ENCODE measurements at places on chromosomes 2 and 18. TPM values are rescaled to one million over a fixed set of nuclear protein-coding genes. Genes with fewer than 3 reads are reported as not detected.
A peak's percentile ranks its signal among the peaks of the same experiment; 100 is the strongest.

GRCh38 chr2:86017901-86018896 is 87.5 kb downstream of the POLR1A start:
- H3K4me1 ChIP-seq, result peaks cover 5% of the 10 kb centered on the region
- H3K27me3 ChIP-seq, result no peaks in the 10 kb centered on the region
- no peak for DNase-seq

The CAVIN2 gene
- 3.7 TPM for total RNA-seq

DNA sequence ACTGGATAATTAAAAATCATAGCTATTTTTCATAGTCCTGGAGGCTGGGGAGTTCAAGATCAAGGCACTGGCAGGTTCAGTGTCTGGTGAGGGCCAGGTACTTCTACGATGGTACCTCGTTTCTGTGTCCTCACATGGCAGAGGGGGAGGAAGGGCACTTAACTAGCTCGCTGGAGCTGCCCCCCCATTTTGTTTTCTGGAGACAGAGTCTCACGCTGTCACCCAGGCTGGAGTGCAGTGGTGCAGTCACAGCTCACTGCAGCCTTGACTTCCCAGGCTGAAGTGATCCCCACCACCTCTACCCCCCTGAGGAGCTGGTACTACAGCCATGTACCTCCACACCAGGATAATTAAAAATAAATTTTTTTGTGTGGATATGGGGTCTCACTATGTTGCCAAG is 40.3 kb downstream of the ASB1 start:
- no peaks in the 10 kb centered on the region for H3K36me3 ChIP-seq
- no peak overlapping the region for H3K4me3 ChIP-seq
- no peaks in the 10 kb centered on the region for H3K27me3 ChIP-seq

The LYPD6B gene
- not detected for total RNA-seq

DNA sequence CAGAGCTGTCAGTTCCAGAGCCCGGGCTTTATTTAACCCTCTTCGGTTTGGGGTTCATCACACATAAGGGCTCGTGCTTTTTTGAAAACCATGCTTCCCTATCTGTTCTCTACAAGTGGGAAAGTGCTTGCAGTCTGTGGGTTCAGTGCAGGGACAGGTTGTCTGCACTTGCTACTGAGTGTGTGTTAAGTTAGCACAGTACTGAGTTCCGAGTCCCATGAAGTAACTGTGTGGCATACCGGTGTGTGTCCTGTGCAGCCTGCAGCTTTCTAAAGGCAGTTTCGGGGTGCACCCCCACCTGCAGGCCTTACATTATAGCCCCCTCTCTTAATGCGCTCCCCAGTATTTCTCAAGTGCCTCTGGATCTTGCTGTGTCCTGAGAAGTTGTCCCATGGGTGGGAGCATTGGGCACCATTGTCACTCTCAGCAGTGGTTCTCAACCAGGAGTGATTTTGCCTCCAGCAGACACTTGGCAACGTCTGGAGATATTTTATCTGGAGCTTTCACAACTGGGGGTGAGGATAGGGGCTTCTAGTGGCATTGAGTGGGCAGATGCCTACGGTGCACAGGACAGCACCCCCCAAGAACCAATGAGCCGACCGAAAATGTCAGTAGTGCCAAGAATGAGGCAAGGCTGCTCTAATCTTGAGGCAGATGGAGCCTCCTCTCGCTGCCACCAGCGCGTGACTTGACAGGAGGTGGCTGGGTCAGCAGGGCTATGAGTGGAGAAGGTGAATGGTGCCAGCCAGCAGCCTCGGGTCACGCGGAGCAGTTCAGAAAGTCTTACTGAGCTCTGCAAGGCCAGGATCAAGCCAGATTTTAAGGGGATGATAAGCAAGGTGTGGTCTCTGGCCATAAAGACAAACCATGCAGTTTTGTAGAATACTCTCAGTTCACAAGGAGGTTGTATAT is 152.2 kb downstream of the SMAD7 start:
- no peak overlapping the region for H3K4me3 ChIP-seq
- no peak overlapping the region for H3K27ac ChIP-seq
- H3K27me3 ChIP-seq, result no peaks in the 10 kb centered on the region
- H3K36me3 ChIP-seq, result no peaks in the 10 kb centered on the region
- no peak for DNase-seq

The AQP12B gene
- total RNA-seq, result not detected

The BOLL gene
- total RNA-seq, result not detected

GRCh38 chr18:68734308-68734707 is 19.4 kb upstream of the TMX3 start:
- no peaks in the 10 kb centered on the region for H3K36me3 ChIP-seq
- H3K27me3 ChIP-seq, result no peaks in the 10 kb centered on the region
- H3K27ac ChIP-seq, result no peak overlapping the region
- no peak overlapping the region for H3K4me3 ChIP-seq
- DNase-seq, result no peak
- no peaks in the 10 kb centered on the region for H3K4me1 ChIP-seq

DNA sequence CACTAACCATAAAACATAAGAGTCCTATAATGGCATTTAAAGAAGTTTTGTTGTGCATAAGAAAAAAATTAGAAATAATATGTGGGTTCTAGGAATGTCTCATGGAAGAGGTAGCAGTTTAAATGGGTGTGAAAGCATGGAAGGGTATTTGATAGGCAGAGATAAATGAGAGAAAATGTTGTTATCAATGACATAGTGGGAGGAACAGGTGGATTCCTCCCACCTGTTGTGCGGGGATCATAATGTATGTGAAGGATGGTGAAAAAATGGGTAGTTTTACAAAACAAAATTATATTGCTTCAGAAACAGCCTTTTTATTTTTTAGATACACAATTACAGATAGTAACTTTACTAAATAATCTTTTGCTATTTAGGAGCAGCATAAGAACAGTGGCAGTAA is 41.7 kb downstream of the RIT2 start:
- no peak overlapping the region for H3K4me3 ChIP-seq
- H3K27me3 ChIP-seq, result no peaks in the 10 kb centered on the region
- no peaks in the 10 kb centered on the region for H3K36me3 ChIP-seq
- DNase-seq, result no peak

DNA sequence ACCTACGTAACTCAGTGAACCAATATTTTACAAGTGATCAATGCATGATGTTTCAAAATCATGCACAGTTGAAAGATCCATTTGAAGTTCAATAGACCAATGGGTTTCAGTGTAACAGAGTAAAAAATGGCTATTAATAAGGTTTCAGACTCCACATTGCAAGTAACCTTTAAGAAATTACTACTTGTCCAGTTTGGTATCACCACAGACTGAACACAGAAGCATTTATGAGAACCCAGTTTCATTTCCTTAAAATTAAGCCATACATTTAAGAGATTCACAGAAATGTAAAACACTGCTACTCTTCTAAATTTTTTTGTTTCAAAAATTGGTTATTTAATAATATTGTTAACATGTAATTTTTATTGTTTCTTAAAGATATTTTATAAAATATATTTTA is 98.9 kb upstream of the CHRNA1 start:
- no peak for DNase-seq
- no peaks in the 10 kb centered on the region for H3K4me1 ChIP-seq
- H3K36me3 ChIP-seq, result no peaks in the 10 kb centered on the region
- no peak overlapping the region for H3K27ac ChIP-seq

The ASAP2 gene
- total RNA-seq, result not detected

The UGT1A3 gene
- not detected for total RNA-seq

DNA sequence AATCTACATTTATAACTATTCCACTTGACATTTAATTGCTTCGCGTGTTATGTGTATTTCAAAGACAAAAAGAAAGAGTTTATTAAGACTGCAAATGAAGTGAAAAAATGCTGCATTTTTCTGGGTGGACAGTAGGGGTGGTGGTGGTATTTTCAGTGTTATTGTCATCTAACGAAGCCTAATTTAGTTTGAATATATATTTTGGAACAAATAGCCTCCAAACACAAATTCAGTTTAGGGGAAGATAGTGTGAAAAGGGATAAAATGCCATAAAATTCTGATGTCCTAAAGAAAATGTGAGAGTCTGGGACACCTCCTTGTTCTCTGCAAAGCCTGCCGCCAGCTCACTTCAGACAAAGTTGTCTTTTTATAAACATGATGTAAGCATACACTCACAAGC is 425.1 kb downstream of the NRXN1 start:
- H3K4me1 ChIP-seq, result no peaks in the 10 kb centered on the region
- no peak for DNase-seq
- no peaks in the 10 kb centered on the region for H3K27me3 ChIP-seq
- no peak overlapping the region for H3K4me3 ChIP-seq
- H3K36me3 ChIP-seq, result no peaks in the 10 kb centered on the region
- H3K27ac ChIP-seq, result no peak overlapping the region

The SCYGR8 gene
- total RNA-seq, result not detected

DNA sequence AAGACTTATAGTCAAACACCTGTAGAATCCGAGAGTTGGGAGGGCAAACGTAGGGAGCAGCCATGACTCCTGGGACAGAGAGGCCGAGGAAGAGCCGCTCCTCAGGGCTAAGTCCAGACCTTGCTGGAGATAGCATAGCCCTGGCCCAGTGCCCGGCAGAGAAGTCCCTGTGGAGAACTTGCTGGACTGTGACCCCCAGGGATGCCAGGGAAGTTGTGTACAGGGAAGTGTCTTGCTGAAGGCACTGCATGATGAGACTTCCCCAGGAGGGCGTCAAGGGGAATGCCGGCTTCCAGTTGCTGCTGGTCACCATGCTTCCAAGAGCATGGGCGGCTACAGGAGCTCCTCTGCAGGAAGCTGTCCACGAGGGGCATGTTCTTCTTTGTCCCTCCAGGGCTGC is 8.6 kb upstream of the CNDP1 start:
- no peak overlapping the region for H3K27ac ChIP-seq
- no peaks in the 10 kb centered on the region for H3K4me1 ChIP-seq
- H3K4me3 ChIP-seq, result no peak overlapping the region
- H3K36me3 ChIP-seq, result no peaks in the 10 kb centered on the region

The ZBTB7C gene
- not detected for total RNA-seq

DNA sequence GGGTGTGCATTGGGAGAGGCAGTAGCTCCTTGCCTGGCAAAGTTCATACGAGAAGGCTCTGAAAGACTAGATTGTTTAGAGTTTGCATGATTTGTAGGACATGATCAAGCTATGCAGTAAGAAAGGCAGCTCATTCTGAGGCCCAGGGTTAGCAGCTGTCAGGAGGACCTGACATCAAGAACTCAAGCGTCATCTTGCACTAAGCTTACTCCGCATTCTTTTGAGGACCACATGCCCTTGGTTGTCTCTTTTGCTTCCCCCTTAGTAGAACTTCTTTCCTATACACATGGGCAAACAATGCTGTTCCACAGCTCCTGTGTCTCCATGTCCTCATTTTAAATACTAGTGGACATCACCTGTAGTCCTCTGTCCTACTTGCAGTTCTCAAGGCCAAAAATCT is 14.0 kb downstream of the ZNF532 start:
- no peak for DNase-seq
- no peaks in the 10 kb centered on the region for H3K27me3 ChIP-seq
- H3K4me1 ChIP-seq, result no peaks in the 10 kb centered on the region
- H3K4me3 ChIP-seq, result no peak overlapping the region

GRCh38 chr2:189018631-189019030 is 44.5 kb downstream of the COL3A1 start:
- H3K36me3 ChIP-seq, result no peaks in the 10 kb centered on the region
- no peaks in the 10 kb centered on the region for H3K27me3 ChIP-seq
- no peak overlapping the region for H3K27ac ChIP-seq
- no peak overlapping the region for H3K4me3 ChIP-seq

DNA sequence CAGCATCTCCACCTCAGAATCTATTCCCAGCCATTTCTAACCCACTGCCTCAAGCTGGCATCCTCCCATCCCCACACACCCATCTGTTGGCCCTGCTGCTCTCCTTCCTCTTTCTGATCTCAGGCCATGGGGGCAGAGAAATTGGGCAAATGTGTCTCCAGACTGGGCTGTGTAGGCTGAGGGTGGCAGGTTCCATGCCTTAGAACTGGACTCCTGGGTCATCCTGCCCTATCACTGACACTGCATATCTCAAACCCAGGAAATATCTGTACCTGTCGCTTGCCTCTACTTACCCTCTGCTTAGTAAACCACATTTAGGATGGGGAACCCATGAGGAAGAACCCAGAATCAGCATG is 1.8 kb downstream of the WNT10A start:
- H3K36me3 ChIP-seq, result no peaks in the 10 kb centered on the region
- no peaks in the 10 kb centered on the region for H3K27me3 ChIP-seq
- H3K4me1 ChIP-seq, result peaks cover 33% of the 10 kb centered on the region
- peak overlapping the region; percentile 16 for H3K27ac ChIP-seq
- DNase-seq, result no peak

DNA sequence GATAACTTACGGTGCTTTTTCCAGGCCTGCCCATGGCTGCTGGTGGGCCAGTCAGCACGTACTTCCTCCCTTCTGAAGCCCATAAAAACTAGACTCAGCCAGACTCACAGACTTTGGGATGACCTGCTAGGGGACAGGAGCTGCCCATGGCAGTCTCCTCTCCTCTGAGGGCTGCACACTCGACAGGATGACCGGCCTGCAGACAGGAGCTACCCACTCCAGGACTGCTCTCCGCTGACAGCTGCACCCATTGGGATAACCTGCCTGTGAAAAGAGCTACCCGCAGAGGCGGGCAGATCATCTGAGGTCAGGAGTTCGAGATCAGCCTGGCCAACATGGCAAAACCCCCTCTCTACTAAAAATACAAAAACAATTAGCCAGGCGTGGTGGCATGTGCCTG is 75.4 kb downstream of the EPB41L3 start:
- H3K4me3 ChIP-seq, result no peak overlapping the region
- DNase-seq, result no peak
- no peaks in the 10 kb centered on the region for H3K27me3 ChIP-seq
- H3K36me3 ChIP-seq, result no peaks in the 10 kb centered on the region
- no peak overlapping the region for H3K27ac ChIP-seq
- H3K4me1 ChIP-seq, result no peaks in the 10 kb centered on the region

The PROKR1 gene
- total RNA-seq, result not detected

GRCh38 chr2:225293638-225294037 is 105.9 kb upstream of the NYAP2 start:
- no peaks in the 10 kb centered on the region for H3K36me3 ChIP-seq
- DNase-seq, result no peak
- H3K27me3 ChIP-seq, result no peaks in the 10 kb centered on the region
- H3K4me1 ChIP-seq, result no peaks in the 10 kb centered on the region
- no peak overlapping the region for H3K27ac ChIP-seq
- H3K4me3 ChIP-seq, result no peak overlapping the region

- H3K27me3 ChIP-seq, result no peaks in the 10 kb centered on the region
- H3K4me1 ChIP-seq, result peaks cover 4% of the 10 kb centered on the region
- no peak overlapping the region for H3K4me3 ChIP-seq
These were observed 122.2 kb downstream of the TANC1 start for GRCh38 chr2:159090514-159091201.

The C2orf72 gene
- total RNA-seq, result not detected

The LINC00305 gene
- total RNA-seq, result not detected

DNA sequence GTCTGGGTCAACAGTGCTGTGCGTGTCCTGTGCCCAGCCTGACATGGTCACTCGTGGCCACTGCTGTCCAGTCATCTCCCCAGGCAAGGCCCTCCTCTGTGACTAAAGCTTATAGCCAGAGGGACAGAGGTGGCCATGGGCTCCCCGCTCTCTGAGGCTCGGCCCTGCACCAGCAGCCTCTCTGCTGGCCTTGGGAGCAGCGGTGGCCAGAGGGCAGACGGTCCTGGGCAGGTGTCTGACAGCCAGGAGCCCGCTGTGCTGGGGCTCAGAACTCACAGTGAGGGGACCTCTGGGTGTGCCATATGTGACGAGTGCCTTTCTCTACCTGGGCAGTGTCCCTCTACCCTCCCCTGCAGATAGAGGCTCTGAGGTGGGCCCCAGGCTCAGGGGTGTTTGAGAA is 98.7 kb downstream of the FAM210A start:
- H3K4me1 ChIP-seq, result no peaks in the 10 kb centered on the region
- no peak overlapping the region for H3K27ac ChIP-seq
- DNase-seq, result no peak

GRCh38 chr2:196220671-196221070 is 49.3 kb upstream of the STK17B start:
- no peaks in the 10 kb centered on the region for H3K36me3 ChIP-seq
- H3K27ac ChIP-seq, result peak overlapping the region; percentile 26
- peaks cover under 1% of the 10 kb centered on the region for H3K4me1 ChIP-seq
- peak; percentile 77 for DNase-seq

Data from naive thymus-derived CD4-positive, alpha-beta T cell (primary cell).